ENCODE measurements at places on chromosomes 5 and 9.

GRCh38 chr9:90904706-90905478, 103.3 kb downstream of the SYK start:
- DNase-seq, result no peak

GRCh38 chr9:121230256-121230655, 28.6 kb upstream of the RAB14 start:
- no peak for DNase-seq

GRCh38 chr5:75338408-75338807, 1.4 kb downstream of the HMGCR start:
- DNase-seq, result no peak

DNA sequence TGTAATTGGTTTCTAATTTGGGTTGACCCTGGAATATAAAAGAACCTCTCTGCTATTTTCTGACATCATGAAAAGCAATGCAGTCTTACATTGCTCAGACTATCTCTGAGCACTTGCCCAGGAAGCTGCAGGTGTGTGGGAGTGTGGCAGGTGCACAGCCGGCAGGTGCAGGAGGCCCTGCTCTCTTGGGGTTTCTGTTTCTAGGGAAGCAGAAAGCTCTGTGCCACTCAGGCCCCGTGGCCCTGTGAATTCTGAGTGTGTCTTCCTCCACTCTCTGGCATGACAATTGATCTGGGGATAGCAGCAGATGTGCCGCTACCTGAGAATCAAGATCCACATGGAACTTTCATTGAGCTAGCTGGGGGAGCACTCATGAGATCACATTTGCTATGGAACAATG, 45.7 kb upstream of the IRX2 start:
- DNase-seq, result no peak

DNA sequence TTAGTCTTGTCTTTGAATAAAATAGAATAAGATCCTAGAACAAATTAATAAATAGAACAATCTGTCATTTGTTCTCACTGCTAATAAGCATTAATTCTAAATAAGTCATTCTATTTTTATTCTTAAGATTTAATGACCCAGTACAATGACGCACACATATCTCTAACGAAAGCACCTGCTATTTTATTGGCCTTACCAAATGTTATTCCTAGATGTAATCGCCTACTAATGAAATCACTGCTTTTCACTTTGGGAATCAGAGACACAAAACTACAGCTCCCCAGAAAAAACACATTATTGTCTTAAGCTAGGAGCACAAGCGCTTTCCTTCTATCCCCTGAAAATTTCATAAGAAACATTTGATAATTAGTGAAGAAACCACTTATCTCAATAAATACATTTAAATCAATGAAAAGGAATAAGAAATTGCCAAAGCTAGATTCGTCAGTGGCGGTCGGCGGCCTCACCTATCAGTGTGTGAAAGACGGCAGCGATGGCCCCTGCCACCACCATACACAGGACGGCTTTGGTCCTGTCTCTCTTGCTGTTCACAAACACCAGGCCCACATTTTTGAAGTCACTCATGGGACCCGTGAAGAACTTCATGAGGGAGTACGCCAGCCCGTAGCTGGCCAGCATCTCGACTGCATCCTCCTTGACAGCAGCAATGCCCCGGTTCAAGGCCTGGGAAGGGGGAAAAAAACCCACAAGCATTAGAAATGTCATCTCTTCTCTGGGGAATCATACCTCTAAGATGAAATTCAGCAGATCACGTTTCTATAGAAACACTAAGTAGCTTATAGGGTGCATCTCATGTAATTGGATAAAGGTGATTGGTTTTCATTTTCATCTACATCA, 102.8 kb downstream of the ANKH start:
- no peak for DNase-seq

DNA sequence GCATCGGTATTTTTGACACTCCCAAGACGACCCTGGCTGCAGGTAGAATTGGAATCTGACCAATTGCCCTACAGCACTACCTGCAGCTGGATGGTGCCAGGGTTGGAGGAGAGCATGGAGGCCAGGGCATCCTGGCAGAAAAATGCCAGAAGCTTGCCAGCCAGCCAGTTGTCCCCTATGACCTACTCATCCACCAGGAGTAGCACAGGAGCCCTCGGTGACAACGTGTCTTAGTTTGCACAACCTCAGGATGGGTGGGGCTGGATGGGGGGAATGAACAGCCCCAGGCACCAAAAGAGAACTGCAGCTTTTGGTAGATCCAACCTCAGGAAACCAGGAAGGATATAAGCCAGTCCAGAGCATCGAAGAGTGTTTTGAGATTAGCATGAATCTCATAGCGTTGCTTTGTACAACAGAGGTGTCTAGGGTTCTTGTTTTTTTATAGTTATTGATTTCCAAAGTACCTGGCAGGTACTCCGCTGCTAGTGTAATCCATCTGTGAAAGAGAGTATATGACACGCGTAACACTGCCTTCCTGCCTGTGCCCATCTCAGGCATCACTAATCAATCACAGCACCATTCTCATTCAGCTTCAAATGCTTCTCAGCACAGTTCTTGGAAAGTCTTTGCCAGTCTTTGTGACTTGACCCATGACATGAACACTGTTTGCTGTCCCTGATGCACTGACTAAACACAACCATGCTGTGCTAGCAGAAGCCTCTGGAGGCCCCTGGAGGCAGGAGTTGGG, 36.7 kb upstream of the ASS1 start:
- no peak for DNase-seq

DNA sequence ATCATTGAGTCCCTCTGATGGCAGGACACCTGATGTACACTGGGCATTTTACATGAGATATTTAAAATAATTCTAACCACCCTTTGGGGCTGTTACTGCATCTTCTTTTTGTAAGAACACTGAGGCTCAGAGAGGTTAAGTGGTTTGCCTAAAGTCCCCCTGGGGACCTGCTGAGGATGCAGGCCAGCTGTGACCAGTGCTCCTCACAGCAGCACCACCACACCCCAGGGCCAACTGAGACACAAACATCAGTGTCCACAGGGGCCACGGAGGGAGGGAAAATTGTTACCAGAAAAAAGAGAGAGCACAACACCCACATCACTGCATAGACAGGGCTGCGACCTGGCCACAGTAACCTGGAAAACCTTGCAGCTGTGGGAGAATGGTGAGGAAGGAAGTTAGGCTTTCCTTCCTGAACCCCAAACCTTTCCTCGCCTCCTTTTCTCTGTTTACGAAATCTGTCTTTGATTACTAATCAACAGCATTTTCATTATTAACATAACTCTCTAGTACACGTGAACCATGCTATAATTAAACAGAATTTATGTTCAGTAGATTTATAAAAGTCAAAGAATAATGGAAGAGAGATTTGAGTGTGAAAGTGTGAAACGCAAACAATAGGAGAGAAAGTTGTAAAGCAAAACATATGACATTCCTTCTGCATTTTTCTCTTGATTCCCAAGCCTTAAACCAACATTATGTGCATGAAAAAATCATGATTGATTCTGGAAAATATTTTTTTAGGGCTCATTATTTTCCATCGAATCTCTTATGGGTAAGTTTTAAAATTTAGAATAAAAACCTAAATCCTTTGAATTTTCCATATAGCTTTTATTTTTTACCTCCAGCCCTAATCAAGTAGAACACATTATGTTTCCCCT, 228.1 kb upstream of the DAPK1 start:
- no peak for DNase-seq

All from activated CD4-positive, CD25-positive, alpha-beta regulatory T cell treated with anti-CD3 and anti-CD28 coated beads, Interleukin-2, amount 50 U/mL, for 16 hours (primary cell).